Foreskin keratinocyte (primary cell): ENCODE measurements at places on chromosomes 12 and 14. TPM values are rescaled to one million over a fixed set of nuclear protein-coding genes. Genes with fewer than 3 reads are reported as not detected.

CATSPERB gene
- total RNA-seq = 0.18 and 0.34 TPM in 2 replicates

HOXC5 gene
- total RNA-seq = 0.67 and 0.85 TPM in 2 replicates

IFI27L2 gene
- 101 and 145 TPM in 2 replicates for total RNA-seq

TSFM gene
- 33.7 and 35.3 TPM in 2 replicates for total RNA-seq

FGF23 gene
- total RNA-seq = not detected in 2 replicates

DPF3 gene
- total RNA-seq = 0.18 and 0.95 TPM in 2 replicates

TTC6 gene
- not detected in 2 replicates for total RNA-seq

C12orf42 gene
- 0.07 TPM in 1 of 2 replicates, not detected in the other for total RNA-seq

RFLNA gene
- 4.7 and 45.5 TPM in 2 replicates for total RNA-seq

GRCh38 chr14:80483331-80483730 lies 272.0 kb upstream of the DIO2 start:
- no peak for DNase-seq

- DNase-seq = no peak
Measured at GRCh38 chr14:54135804-54136280, 179.2 kb upstream of the BMP4 start.

DNA sequence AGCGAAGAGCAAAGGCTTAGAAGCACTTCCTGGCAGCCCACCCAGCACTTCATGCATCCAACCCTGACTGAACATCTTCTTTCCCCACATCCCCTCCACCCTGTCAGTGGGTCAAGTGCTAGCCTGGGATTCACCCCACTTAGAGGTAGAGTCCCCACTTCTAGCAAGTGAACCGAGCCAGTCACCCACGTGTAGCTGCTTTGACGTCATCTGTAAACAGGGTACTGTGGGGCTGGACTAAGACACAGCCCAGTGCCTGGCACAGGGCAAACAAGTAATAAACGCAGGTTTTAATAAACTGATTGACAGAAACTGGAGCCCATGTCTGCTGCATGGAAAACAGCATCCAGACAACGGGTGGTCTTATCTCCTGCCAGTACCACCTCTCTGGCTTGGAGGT lies 61.7 kb downstream of the ITPK1 start:
- no peak for DNase-seq

- no peak for DNase-seq
Measured at GRCh38 chr12:33514893-33515292, 75.3 kb upstream of the SYT10 start.

DNA sequence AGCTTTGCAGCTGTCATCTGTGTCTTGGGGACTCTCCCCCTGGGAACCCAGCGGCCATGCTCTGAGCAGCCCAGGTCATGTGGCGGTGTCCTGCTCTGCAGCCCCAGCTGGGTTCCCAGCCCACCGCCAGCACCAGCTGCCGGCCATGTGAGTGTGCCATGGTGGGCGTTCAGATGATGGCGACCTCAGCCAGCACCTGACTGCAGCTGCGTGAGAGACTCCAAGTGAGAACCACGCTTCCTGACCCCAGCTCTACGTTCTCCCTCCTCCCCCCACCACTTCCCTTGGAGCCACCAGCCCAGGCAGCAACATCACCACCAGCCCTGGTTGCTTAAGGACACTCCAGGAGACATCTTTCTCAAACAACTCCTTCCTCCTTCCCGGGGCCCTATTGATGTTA lies 68.8 kb downstream of the SLC24A4 start:
- no peak for DNase-seq

GRCh38 chr14:101884934-101885576 lies 79.3 kb upstream of the DYNC1H1 start:
- no peak for DNase-seq

- DNase-seq = peak; percentile 69
Measured at GRCh38 chr14:59333668-59334067, 131.5 kb downstream of the GPR135 start.

DNA sequence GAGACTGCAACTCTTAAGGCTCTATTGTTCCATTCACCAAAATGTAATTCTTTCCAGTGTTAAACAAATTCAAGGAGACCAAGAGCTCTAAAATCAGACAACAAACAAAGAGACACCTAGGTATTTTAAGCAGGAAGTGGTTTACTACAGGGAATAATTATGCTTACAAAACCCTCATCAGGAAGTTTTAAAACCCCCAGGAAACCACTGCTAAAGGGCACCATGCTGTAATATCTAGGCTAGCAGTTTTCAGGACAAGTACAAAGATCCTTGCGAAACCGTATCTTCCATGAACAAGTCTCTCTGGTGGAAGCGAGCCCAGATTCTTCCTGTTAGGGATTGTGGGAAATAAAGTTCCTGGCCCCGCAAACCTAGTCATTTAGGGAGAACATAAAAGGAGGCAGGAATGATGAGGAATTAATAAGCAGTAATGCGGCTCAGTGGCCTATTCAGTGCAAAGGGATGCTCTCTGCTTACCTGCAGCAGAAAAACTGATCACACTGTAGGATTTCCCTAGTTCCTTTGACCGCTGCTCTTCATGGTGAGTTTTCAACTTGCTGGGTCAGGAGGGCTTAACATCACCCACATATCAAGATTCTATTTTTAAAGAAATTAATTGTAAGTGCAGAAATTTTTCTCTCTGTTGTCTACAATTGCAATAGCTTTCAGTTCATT lies 42.8 kb downstream of the ACSM4 start:
- no peak for DNase-seq

- no peak for DNase-seq
Measured at GRCh38 chr14:51180577-51180976, 59.5 kb upstream of the TMX1 start.

DNA sequence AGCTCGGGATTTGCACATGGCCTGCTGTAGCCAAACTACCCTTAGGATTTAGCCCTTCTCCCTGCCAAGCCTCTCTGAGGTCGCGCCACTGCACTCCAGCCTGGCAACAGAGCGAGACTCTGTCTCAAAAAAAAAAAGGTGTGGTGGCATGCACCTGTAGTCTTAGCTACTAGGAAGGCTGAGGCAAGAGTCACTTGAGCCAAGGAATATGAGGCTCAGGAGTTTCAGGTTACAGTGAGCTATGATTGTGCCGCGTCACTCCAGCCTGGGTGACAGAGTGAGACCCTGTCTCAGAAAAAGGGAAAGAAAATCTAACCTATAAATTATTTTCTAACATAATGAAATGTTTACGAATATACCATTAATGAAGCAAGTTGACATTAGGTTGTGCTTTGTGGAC lies 29.7 kb downstream of the ESRRB start:
- no peak for DNase-seq

- no peak for DNase-seq
Measured at GRCh38 chr12:124796303-124796960, 67.2 kb downstream of the SCARB1 start.

DNA sequence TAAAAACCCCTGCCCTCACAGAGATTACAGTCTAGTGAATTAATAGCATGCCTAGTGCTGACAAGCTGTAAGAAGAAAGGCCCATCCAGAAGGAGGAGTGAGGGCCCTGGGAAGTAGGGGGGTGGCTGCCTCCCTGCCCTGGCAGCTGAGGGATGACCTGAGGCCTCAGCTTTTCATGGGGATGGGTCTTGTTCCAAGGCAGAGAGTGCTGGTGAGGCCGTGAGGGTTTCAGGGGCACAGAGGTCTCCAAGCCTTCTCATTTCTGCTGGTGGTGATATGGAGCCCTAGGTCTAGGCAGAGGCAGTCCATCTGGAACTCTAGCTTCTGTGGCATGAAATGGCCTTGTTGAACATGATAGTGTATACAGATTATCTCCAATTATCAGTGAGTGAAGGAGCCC lies 114.4 kb downstream of the ZFP36L1 start:
- no peak for DNase-seq

- no peak for DNase-seq
Measured at GRCh38 chr14:77645520-77646230, 29.2 kb upstream of the SPTLC2 start.

GRCh38 chr12:75712223-75712622 lies 200.8 kb upstream of the KRR1 start:
- peak; percentile 86 for DNase-seq

- DNase-seq = no peak
Measured at GRCh38 chr14:93962701-93963601, 13.4 kb downstream of the ASB2 start.

GRCh38 chr12:52634266-52635056 lies 16.1 kb upstream of the KRT73 start:
- no peak for DNase-seq

DNA sequence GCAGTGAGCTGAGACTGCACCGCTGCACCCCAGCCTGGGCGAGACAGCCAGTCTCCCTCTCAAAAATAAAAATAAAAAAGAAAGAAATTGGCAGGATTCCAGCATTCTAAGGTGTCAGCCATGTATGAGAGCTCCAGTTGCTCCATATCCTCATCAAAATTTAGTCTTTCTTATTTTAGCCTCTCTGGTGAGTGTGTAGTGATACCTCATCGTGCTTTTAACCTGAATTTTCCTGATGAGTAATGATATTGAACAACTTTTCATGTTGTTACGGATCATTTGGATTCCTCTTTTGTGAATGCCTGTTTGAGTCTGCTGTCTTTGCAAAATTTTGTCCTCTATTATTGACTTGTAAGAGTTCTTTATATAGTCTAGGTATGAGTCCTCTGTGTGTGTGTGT lies 28.5 kb downstream of the CCDC60 start:
- DNase-seq = no peak

DNA sequence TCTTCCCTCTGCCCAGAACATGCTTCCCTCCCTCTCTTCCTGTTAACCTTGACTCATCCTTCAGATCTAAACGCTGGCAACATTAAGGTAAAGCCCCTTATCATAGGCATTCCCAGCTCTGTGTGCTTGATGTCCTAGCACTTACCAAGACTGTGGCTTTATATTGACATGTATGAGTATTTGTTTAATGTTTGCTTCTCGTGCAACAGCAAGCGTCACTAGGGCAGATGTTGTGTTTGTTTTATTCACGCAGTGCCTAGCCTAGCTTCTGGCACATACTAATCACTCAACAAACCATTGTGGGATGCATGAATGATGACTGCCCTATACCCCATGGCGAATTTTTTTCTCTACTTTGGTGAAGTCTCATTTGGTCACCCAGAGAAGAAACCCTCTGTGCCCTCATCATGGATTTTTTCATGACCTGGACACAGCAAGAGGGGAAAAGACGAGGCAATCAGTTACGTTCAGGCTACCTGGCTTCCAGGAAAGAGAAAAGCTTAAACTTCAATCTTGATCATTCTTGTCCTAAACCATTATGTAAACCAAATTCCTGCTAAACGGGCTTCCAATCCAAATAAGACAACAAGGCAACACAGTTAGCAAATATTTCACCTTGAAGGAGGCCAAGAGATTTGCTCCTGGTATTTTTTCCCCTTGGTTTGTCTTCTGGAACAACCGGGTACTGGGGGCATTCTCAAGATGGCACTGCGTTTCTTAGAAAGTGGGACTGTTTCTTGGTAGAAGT lies 47.9 kb upstream of the SOCS2 start:
- no peak for DNase-seq

DNA sequence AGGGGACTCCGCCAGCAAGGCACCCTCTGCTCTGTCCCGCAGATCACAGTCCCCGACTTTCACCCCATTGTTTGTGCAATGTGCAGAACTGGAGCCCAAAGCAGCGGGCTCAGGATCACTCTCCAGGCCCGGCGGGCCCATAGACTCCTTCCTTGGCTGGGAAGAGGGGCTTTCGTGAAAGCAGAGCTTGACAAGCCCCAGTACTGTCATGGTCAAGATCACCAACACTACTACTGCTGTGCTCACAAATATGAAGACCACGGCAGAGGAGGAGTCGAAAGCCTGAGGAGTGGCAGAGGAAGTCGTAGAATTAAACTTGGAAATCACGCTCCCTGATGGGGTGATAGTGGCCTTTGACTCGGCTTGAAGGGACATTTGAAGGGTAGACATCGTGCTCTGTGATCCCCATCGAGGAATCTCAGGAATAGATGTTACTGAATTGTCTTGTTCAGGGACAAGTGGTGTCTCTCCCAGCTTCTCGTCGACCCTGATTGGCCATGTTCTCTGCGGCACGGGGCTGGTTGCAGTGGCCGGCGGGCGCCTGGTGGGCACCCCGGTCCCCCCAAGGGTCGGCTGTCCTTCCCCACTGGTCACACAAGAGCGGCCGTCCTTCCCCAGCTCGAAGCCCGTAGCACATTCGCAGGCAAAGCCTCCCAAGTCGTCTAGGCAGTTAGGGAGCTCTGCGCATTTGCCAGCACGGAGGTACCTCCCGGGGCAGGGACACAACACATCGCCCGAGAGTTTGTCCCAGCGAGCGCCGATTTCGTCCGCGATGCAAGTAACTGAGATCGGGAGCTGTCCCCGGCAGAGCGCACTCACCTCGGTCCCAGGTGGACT lies 1.1 kb downstream of the CLEC14A start:
- no peak for DNase-seq

DNA sequence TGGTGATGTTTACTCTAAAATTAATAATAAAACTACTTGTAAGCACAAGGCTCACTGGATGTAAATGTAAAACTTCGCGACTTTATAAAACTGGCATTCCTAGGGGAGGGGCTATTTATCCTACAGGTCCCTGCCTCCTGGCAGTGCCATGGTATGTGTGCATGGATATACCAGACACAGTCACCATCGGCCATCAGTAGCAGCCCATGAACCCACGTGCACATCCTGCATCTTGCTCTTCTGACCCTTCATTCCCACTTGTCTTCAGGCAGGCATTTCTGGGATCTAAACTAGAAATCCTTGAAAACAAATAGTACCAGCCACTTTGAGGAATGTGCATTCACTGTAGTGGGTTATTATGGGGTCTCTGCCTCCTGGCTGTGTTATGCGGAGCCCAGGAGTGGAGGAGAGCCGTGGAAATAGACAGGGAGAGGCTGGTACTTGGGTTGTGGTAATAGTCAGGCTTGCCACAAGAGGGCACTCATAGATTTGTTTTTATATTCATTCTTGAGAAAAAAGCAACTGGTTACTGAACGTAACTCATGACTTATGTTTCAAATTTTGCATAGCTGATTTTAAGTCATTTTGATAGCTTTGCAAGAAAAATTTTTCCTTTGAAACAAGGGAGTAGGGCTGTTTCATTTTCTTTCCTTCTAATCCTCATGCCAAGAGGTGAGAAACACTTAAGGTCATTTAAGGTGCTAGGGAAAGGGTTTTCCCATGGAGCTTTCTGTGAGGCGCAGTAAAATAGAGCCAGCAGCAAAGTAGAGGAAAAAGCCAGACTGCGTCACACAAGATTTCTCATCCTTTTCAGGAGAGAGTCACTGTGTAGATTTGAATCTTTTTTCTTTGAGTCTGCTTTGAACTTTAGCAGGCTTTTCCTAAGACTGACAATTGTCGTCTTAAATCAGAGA lies 17.4 kb upstream of the GALNT16 start:
- peak; percentile 17 for DNase-seq

DNA sequence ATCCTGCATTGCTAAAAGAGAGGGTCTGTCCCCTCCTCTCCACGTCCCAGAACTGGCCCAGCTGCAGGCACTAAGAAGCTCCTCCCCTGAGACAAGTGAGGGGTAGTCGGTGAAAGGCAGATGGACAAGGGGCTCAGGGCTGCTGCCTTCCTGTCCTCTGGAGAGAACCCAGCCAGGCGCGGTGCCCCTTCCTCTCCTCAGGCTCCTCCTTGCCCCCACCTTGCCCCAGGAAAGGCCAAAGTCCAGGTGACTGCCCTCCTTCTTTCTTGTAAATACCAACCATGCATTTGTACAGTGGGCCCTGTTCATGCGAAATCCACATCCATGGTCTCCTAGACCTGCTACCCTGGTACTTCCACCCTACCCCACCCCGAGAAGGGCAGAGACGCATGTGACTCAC lies 9.7 kb downstream of the PPP1R1A start:
- no peak for DNase-seq

GRCh38 chr14:49194067-49194466 lies 392.1 kb downstream of the RPS29 start:
- no peak for DNase-seq

GRCh38 chr12:22353615-22354325 lies 19.3 kb upstream of the ST8SIA1 start:
- no peak for DNase-seq
